ENCODE measurements at places on chromosomes 16 and 17.

DNA sequence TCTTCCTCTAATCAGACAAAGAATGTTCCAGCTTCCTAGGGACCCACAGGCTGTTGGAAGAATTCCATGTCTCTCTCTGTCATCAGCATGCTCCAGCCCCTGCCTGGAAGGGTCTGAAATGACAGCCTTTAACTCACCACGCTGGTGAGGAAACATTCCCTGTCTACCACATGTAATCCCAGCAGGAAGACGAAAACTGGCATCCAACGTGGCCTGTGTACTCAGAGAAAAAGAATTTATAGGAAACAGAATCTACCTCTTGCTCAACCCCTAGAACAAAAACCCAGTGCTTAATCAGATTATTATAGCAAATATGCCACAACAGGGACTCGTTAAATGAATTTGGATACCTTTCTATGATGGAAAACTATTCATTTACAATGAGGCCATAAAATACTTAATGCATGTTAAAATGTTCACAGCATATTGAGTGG is 147.3 kb upstream of the FOXF1 start:
- DNase-seq = no peak

- DNase-seq = no peak
Observed at GRCh38 chr17:81165246-81166032, at the start of gene PVALEF. TSS of gene PVALEF (plus strand) at chr17:81165507. CDS start at chr17:81181227, 15,720 bp downstream.

GRCh38 chr17:37043201-37043600 is 94.4 kb downstream of the AATF start:
- DNase-seq = no peak

DNA sequence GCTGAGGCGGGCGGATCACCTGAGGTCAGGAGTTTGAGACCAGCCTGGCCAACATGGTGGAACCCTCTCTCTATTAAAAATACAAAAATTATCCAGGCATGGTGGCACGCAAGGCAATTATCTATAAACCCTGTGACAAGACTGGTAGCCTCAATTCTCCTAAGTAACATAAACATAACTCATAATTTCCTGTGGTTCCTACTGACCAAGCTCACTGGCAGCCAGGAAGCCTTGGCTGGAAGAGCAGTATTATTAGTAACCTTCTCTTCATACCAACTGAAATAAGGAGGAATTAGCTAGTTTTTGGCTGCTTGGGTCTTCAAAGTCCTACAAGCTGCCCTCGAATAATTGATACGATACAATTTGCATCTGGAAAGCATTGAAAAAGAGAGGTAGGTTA is 31.6 kb upstream of the LRRC37A3 start:
- DNase-seq = no peak

GRCh38 chr16:4317532-4318450 is 1.9 kb downstream of the GLIS2 start:
- DNase-seq = peak; percentile 52

DNA sequence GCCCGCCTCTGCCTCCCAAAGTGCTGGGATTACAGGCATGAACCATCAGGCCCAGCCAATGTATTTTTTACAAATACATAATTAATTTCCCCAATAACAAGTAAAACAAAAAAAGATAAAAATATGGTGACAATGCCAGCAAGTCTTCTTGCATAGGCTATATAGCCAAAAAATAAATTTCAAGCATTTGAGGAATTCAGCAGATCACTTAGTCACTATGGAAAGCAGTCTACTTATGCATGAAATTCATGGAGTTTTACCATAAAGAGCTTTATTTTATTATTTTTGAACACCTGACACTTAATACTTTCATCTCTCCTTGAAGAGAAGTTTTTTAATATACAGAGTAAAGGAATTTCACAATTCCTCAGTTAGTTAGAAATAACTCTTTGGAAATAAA is 56.4 kb downstream of the BRIP1 start:
- no peak for DNase-seq

DNA sequence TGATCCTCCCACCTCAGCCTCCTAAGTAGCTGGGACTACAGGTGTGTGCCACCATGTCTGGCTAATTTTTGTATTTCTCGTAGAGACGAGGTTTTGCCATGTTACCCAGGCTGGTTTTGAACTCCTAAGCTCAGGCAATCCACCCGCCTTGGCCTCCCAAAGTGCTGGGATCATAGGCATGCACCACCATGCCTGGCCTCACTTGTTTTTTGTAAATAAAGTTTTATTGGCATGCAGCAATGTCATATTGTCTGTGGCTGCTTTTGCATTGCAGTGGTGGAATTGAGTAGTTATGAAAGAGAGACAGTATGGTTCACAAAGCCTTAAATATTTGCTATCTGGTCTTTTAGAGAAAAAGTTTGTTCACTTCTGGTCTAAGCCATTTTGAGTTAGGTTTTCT is 124.7 kb downstream of the PRKCA start:
- no peak for DNase-seq

All from upper lobe of left lung (tissue), 6 donors.